Activated T-helper 17 cell treated with anti-CD3 and anti-CD28 coated beads, Interleukin-2, amount 50 U/mL, for 72 hours (primary cell): ENCODE measurements at places on chromosomes 4 and X. TPM values are rescaled to one million over a fixed set of nuclear protein-coding genes. Genes with fewer than 3 reads are reported as not detected.
A peak's percentile ranks its signal among the peaks of the same experiment; 100 is the strongest.

DNA sequence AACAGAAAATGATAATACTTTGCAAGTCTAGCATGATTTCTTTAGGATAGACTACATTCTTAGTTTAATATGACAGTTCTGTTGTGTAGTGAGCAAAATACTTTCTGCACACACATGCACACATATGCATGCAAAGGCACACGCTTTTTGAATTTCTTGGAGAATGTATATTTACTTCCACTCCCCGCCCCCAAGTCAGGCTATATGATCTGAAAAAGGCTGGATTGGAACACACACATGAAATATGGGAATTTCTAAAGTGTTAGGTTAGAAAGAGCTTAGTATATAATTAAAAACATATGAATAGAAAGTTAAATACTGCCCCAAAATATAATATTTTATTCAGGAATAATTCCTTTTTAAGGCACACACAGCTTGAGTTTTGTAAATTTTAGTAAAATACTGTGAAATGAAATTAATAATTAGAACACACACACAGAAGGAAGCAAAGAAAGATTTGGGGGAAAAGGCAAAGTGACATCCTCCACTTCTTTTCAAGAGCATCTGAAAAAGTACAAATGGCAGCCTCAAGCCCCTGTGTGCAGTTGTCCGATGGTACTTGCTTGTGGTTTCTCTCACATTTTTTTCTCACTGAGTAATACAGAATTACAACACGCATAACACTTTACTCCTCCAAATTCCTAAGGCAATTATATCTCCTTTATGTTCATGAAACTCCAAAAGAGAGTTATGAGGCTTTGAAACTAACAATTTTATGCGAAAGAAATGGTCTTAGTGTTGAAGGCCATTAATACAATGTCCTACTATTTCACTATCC lies 228.9 kb upstream of the ETNPPL start:
- ATAC-seq: no peak

DNA sequence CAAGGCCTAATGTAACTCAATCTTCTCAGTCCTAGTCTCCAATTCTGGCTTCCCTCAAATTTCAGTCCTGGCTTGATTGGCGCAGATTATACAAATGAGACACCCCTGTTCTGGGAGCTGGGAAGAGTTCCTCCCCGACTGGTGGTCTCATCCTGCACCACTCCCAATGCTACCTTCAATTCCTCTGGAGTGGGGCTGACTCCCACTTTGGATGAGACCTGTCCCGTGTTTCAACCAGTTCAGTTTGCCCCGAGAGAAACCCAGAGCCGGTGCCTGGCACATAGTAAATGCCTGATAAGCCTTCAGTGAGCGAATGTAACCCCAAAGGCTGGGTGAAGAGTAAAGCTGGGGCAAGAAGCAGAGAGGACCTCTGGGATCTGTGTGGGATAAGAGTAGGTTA lies 4.0 kb upstream of the SYP start:
- ATAC-seq: no peak

GRCh38 chr4:135411251-135411650 lies 1209.7 kb upstream of the PABPC4L start:
- ATAC-seq: no peak

- no peak for ATAC-seq
Observed at GRCh38 chr4:150773032-150773431, 191.1 kb downstream of the MAB21L2 start.

- ATAC-seq: no peak
Observed at GRCh38 chr4:27154706-27155105, 294.1 kb downstream of the STIM2 start.

GRCh38 chr4:858831-859451 lies 33.0 kb upstream of the CPLX1 start:
- no peak for ATAC-seq

DNA sequence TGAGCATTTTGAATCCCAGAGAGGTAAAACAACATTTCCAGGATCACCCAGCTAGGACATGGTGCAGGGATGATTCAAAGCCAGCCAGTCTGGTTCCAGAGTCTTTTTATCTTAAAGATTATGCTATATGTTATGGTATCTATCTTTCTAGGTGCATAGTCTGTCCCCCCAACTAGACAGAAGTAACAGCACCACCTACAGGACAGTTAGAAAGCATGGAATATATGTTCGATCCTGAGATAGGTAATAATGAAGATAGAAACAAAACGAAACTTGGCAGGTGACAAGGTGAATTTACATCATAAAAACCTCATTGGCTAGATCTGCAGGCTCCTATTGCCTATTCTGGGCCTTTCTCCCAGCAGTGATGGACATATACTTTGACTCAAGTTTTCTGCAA lies 723.2 kb downstream of the SMARCA1 start:
- ATAC-seq: no peak

DNA sequence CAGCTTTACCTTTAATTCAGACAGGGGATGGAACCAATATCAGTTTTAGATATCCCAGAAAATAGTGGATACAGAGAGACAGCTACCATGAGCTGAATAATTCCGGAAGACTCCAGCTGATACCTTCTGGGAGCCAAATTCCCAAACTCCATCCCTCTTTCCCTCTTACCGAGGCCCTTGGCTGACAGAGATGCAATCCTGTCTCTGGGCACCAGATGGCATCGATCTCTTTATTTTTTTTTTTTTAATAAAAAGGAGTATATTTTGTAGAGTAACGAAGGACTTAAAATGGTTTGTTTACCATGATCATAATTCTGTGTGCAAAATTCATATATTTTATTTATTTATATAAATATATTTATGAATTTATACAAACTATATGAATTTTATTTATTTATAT lies 31.0 kb downstream of the RAB40A start:
- no peak for ATAC-seq

DNA sequence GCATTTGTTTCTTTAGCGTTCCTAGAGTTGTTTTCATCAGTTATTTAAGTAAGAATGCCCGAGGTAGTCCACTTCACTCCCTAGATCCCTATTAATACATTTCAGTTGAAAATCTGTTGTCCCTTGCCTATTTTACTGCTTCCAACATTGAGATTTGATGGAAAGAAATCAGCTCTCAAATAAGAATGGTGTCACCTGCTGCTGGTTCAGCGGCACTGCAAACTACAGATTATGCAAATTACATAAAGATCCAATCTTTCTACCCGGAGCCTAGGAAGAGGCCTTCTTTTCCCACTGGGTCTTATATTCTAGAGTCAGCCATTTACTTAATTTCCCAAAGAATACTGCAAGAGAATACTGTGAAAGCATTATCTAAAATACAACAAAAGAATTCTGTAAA lies 597.6 kb upstream of the MAGEB2 start:
- no peak for ATAC-seq

- ATAC-seq: no peak
Observed at GRCh38 chr4:8904666-8905065, 33.0 kb upstream of the HMX1 start.

DNA sequence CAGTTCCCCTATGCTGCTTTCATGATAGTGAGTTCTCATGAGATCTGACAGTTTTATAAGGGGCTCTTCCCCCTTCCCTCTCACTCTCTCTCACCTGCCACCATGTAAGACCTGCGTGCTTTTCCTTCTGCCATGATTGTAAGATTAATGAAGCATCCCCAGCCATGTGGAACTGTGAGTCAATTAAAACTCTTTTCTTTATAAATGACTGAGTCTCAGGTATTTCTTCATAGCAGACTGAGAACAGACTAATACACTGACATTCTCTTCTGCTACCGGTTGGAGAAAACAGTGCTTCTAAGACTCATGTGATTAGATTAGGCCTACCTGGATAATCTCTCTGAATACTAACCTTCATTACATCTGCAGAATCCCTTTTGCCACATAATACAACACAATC lies 45.4 kb upstream of the TRPC5OS start:
- no peak for ATAC-seq

DNA sequence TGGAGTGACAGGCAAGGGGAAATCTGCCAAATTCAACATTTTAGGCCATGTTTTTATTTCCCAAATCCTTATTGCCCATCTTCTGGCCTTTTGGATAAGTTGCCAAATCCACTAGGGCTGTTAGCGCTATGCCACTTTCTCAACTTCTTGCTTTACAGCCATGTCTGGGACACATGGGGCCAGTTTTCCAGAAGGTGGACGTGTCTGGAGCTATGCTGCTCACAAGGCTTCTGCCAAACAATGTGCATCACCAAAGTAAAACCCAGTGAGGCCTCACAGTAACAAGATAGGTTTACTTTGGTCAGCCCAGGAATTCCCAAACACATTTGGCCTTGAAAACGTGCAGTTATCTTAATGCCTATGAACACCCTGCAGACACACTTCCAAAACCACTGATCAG lies 142.9 kb downstream of the MID1 start:
- no peak for ATAC-seq

- no peak for ATAC-seq
Observed at GRCh38 chrX:11588097-11588496, 77.6 kb downstream of the ARHGAP6 start.

DNA sequence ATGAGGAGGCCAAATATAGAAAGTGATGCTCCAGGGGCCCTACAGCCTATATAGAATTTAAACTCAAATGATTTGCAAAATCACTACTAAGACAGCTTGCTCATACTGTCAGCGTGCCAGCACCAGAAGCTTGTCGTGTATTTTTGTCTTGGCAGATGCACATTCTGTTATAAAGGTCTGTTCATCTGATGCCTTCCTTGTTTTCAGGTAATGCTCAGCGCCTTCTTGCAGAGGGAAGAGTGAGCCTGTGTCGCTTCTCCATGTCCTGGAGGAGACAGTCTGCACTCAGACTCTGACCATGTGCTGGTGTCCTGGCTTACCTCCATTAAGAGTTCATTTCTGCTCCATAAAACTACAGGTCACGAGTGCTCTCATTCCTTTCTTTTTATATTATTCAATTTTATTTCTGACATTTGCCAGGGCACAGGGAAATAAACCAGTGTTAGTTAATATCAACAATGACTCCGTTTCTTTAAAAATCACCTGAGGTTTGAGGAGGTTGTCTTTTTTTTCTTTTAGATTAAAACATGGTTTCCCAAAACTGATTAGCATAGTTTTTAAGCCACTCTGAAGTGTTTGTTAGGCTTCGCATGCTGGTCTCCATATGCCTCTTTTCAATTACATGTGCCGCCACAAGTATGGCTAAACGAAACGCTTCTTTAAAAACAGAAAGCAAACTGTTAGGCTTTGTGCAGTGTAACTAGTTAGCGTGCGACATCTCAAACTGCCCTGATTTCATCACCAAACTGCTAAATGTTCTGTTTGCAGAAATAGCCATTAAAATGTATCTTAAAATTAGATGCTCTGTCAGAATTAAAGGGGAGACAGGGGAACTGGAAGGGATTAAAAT lies 215.2 kb upstream of the GK2 start:
- ATAC-seq: no peak

GRCh38 chr4:35325908-35326453 lies 918.3 kb downstream of the ARAP2 start:
- ATAC-seq: no peak

- ATAC-seq: no peak
Observed at GRCh38 chr4:152257601-152258066, 278.3 kb downstream of the FBXW7 start.

DNA sequence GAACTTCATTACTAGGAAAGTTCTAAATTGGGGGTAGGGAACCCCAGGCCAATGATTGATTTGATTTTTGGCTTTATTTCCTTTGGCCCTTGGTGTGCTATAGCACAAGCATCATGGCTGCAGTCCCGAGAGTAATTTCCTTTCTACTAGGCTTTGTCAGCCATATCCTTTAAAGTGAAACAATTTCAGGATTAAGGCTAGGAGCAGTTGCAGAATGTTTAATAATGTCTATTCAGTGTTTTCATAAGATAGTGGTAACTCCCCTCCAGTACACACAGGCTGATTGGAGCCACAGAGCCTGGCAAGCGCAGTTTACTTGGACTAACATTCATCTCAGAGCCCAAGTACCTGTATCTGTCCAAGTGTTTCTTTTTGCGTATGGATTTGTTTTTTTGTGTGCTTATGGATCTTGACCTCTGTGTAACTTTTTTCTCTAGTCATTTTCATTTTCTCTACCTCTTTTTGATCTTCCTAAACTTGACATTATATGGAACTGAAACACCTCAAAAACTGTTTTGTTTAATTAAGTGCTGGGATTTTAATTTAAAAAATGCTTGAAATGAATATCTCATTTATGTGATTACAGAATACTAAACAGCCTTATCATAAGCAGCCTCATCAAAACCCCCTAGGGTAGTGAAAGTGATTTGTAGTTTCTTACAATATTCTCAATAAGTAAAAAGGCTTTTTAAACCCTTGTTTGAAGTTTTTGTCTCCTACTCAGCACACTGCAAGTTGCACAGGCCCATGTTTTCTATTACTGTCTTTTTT lies 7.5 kb downstream of the STIM2 start:
- peak; percentile 31 for ATAC-seq

DNA sequence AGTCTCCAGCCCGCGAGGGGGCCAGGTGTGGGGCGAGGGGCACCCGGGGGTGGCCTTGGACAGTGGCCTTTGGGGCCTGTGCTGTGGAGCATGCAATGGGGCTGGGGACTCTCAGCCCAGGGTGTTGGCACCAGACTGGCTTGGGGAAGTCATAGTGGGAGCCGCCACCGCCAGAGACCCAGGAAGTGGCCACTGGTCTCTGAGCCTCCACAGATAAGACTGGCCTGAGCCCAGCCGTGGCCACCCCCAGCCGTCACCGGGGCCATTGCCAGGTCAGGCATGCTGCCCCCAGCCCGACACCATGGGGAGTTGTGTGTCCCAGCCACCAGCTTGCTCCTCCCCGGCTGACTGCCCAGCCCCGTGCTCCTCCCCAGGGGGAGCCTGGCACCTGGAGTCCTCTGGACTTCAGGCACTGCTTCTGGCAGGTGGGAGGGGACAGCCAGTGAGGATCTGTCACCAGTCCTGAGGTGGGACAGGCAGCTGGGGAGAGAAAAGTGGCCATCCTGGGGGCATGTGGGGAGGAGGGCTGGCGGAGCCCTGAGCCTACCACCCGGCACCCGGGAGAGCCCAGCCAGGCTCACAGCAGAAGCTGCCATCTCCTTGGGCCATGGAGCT lies 32.5 kb downstream of the TACC3 start:
- ATAC-seq: no peak

GRCh38 chr4:3437582-3437936 lies 4.2 kb upstream of the HGFAC start:
- ATAC-seq: no peak

DNA sequence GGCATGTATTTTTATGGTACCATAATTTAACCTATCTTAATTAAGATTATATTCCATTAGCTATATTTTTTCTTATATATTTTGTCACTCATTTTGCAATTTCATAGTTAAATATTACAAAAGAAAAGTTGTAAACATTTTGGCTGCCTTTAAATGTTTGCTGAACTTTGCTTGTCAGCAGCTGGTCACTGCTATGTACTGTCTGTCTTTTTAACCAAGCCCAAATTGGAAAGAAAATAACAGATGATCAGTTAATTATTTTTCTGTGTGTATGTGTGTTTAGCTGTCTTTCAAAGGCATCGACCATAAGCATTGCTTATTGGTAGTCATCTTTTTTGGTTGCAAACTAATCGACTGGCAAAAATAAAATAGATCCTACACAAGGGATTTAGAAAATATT lies 54.4 kb upstream of the SMAD1 start:
- no peak for ATAC-seq

Gene APLN
- 0.28 TPM for total RNA-seq

Gene PPA2
- total RNA-seq: 59.3 TPM

Gene IL13RA2
- total RNA-seq: not detected

Gene GPR82
- total RNA-seq: not detected

Gene CT45A3
- total RNA-seq: not detected

Gene PNMA6F
- total RNA-seq: not detected

Gene BEND2
- not detected for total RNA-seq

Gene PCDH11X
- total RNA-seq: not detected

Gene MAGEC1
- total RNA-seq: not detected

Gene AP1AR
- 9.1 TPM for total RNA-seq

Gene TNIP3
- total RNA-seq: 3.6 TPM
